H1 (cell line): ENCODE measurements at places on chromosomes 12 and 14. TPM values are rescaled to one million over a fixed set of nuclear protein-coding genes. Genes with fewer than 3 reads are reported as not detected.

DNA sequence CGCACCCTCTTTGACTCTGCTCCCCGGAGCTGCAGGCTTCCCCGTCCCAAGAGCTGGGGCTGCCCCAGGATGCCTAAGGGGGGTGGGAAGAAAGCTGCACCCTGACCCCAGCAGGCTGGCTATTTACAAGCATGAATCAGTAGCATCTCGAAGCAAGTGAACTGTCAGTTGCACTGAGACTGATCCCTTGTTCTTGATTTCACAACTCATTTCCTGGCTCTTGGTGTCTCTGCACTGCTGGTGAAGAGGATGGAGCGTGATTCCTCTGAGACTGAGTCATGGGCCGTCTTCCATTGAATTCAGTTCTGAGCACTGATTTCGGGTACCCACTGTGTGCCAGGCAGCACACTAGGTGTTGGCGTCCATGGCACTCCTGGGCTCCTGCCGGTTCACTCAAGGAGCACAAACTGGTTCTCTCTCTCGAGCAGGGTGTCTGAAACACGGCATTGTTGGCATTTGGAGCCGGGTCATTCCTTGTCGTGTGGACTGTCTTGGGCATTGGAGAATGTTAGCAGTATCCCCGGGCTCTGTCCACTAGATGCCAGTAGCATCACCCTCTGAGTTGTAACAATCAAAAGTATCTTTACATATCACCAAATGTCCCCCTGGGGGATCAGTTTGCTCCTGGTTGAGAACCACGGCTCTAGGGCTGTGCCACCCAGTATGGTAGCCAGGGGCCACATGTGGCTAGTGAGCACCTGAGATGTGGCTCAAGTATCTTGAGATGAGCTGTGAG, 86.9 kb downstream of the RIN3 start:
- no peak for DNase-seq

GRCh38 chr12:102512523-102512922, 32.2 kb upstream of the IGF1 start:
- no peak for DNase-seq

- DNase-seq, result no peak
Measured at GRCh38 chr12:848173-848865, 95.9 kb downstream of the WNK1 start.

The SOAT2 gene
- polyA plus RNA-seq, result 0.08 and 0.13 TPM in 2 replicates

The KRT2 gene
- not detected in 2 replicates for polyA plus RNA-seq

DNA sequence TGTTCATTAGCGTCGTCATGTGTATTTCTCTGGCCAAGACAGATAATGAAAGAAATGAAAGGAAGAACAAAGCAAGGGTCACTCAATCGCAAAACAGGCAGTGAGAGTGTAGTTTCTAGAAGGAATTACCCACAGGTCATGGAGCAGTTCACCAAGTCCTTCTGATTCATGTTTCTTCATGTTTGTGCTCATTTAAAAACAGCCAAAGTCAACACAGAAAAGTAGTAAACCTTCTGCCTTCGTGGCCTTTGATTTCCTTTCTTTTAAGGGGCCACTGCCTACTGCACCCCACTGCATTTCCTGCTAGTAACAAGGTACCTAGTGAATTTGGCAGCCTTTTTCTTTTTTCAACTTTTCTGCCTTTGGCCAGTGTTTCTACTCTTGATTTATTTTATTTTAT, 75.1 kb downstream of the KCNK13 start:
- no peak for DNase-seq

- peak; percentile 81 for DNase-seq
Measured at GRCh38 chr12:107402041-107403022, 283.3 kb upstream of the PWP1 start.

DNA sequence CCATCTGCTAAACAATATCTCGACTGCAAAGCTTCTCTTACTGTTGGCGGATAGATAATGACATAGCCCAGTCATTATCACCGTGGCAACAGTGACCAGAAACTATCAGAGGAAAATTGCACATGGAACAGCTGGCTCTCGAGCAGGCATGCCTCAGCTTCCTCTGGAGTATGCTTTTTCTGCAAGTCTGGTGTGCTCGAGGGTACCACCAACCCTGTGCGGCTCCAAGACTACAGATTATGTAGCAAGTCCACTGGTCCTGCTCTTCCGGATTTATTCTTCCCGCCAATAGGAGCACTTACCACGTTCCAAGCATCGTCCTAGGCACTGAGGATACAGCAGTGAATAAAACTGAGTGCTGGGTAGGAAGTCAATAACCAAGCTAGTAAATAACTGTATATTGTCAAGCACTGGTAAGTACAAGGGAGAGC, 1.4 kb upstream of the GLRX5 start:
- no peak for DNase-seq
